ENCODE measurements at places on chromosomes 2 and 18. TPM values are rescaled to one million over a fixed set of nuclear protein-coding genes. Genes with fewer than 3 reads are reported as not detected.

Gene SIX3
- not detected for total RNA-seq

- no peak overlapping the region for H3K27ac ChIP-seq
- H3K27me3 ChIP-seq, result no peaks in the 10 kb centered on the region
- no peak overlapping the region for H3K4me3 ChIP-seq
- no peak for DNase-seq
Observed at GRCh38 chr2:60984720-60985119, 32.8 kb upstream of the PEX13 start.

Gene NEU4
- total RNA-seq, result not detected

DNA sequence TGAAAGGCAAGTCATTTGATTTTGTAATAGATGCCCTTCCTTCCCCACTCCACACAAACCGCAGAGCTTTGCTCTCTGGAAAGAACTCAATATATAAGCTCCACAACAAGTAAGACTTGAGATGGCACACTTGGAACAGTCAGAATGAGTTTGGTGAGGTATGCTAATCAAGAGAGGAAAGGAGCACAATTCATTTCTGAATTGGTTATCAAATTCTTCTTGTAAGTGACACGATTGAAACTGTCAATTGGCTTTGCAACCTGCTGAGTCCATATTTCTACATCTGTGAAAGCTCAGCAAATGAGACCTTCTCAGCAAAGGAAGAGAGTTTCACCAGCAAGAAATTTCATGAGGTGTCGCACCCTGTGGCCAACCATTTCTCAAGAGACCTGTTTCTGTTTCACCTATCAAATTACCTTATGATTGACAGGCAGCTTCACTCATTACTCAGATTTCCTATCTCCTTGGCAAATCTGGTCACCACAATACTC, 19.1 kb downstream of the CTLA4 start:
- H3K27ac ChIP-seq, result no peak overlapping the region
- no peak overlapping the region for H3K4me3 ChIP-seq
- H3K4me1 ChIP-seq, result no peaks in the 10 kb centered on the region
- no peaks in the 10 kb centered on the region for H3K36me3 ChIP-seq

DNA sequence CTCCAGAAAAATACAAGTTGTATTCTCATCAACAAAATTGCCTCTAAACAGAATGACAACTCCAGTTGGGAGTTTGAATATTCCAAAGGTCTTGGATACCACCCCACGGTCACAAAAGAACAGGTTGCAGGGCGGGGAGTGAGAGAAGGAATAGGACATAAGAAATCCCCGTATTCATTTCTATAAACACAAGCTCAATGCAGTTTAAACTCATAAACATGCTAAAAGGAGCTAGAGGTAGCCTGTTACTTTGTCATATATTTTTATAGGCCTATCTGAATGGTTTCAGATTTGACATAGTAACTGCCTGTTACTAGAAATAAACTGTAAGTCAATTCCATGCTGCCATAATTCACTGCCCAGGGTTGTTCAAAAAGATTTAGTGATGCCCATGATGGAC, 567.5 kb downstream of the BCL11A start:
- no peak for DNase-seq
- H3K36me3 ChIP-seq, result no peaks in the 10 kb centered on the region
- H3K4me3 ChIP-seq, result no peak overlapping the region
- no peak overlapping the region for H3K27ac ChIP-seq
- H3K27me3 ChIP-seq, result no peaks in the 10 kb centered on the region
- H3K4me1 ChIP-seq, result no peaks in the 10 kb centered on the region

Gene HOXD12
- total RNA-seq, result not detected

Gene SCYGR4
- not detected for total RNA-seq

DNA sequence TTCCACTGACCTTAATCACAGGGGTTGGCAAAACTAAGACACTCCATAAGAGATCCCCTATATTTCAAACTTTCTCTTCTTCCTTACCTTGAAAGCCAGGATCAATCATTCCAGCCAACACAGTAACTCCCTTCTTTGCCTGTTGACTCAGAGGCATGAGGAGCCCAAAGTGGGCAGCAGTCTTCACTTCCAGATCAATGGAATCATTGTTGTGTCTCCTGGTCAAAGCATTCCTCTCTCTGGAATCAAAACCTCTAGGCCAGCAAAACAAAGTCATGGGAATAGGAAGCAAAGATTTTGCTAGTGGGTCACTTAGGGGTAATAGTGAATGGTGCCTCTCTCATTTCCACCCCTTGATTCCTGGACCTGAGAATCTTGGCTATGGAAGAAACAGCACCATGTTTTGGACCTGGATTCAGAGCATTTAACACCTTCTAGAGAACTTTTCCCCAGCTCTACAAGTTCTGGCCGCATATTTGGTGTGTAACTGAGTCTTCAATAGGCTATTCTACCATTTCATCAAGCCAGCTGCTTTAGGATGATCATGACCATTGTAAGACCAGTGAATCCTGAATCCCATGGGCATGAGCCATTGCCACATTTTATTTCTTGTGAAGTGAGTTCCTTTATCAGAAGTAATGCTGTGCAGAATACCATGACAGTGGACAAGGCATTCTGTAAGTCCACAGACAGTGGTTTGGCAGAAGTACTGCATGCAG, 65.7 kb upstream of the SERPINE2 start:
- no peak for DNase-seq
- H3K4me1 ChIP-seq, result no peaks in the 10 kb centered on the region
- H3K27ac ChIP-seq, result no peak overlapping the region
- no peak overlapping the region for H3K4me3 ChIP-seq

Gene GAL3ST2
- not detected for total RNA-seq

Gene PAX3
- total RNA-seq, result not detected

Gene ST6GAL2
- 9.0 TPM for total RNA-seq

DNA sequence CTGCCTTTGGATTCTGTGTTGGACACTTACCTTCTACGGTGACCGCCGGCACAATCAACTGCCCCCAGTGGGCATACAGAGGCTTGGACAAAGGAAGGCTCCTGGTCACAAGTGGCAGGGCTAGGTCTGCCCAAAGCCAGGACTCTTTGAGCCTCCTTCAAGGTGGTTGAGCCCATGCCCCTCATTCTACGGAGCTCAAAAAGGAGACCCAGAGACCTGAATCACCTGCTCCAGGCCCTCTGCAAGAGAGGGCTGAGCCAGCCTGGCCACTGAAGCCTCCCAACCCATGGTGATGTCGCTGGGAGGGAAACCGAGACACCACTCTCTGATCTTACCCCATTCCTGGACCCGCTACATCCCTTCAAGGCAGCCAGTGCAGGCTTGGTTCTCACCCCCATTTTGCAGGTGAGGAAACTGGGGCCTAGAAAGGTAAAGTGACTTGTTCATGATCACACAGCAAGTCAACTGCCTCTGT, 87.9 kb downstream of the INHBB start:
- no peak overlapping the region for H3K4me3 ChIP-seq
- no peak for DNase-seq
- no peaks in the 10 kb centered on the region for H3K4me1 ChIP-seq
- no peaks in the 10 kb centered on the region for H3K36me3 ChIP-seq
- peaks cover 39% of the 10 kb centered on the region for H3K27me3 ChIP-seq

- no peak overlapping the region for H3K4me3 ChIP-seq
- no peaks in the 10 kb centered on the region for H3K27me3 ChIP-seq
- DNase-seq, result no peak
- H3K36me3 ChIP-seq, result no peaks in the 10 kb centered on the region
- no peak overlapping the region for H3K27ac ChIP-seq
Observed at GRCh38 chr2:62185475-62186155, 10.3 kb upstream of the B3GNT2 start.

Gene CETN1
- not detected for total RNA-seq

GRCh38 chr18:11074889-11075288, 74.5 kb downstream of the PIEZO2 start:
- H3K4me3 ChIP-seq, result no peak overlapping the region
- no peaks in the 10 kb centered on the region for H3K27me3 ChIP-seq
- DNase-seq, result no peak
- no peaks in the 10 kb centered on the region for H3K36me3 ChIP-seq
- H3K4me1 ChIP-seq, result no peaks in the 10 kb centered on the region
- no peak overlapping the region for H3K27ac ChIP-seq

Gene TM4SF20
- total RNA-seq, result 2.8 TPM

Gene CFAP221
- 3.1 TPM for total RNA-seq

DNA sequence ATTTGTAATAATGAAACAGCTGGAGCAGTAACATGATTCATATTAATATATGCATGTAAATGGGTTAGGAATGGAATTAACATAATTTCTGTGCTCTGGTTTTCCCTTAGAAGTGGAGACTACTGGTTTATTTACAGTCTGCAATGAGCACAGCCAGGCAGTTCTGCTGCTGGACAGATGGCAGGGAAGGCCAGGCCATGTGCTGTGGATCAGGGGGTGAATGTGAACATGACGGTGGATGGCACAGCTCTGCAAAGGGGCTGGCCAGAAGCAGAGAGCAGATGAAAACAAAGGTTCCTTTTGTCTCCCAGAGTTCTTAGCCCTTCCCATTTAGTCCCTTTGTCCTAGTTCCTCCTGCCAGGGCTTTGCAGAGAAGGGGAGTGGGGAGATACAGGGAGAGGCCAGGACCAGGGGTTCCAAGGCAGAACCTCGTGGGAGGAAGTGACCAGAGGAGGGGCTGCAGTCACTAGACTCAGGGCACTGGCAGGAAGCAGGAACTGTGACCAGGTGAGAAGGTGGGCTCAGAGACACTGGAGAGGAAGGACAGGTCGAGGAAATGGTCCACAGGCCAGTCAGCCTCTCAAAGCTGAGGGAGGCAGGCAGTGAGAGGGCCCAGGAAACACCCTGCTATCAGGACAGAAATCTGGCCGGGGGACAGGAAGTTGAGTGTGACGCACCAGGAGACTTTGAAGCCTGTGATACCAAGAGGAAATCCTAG, 112.9 kb upstream of the ATP8B1 start:
- peaks cover 10% of the 10 kb centered on the region for H3K4me1 ChIP-seq
- H3K4me3 ChIP-seq, result no peak overlapping the region
- H3K36me3 ChIP-seq, result no peaks in the 10 kb centered on the region
- no peak overlapping the region for H3K27ac ChIP-seq
- DNase-seq, result no peak

DNA sequence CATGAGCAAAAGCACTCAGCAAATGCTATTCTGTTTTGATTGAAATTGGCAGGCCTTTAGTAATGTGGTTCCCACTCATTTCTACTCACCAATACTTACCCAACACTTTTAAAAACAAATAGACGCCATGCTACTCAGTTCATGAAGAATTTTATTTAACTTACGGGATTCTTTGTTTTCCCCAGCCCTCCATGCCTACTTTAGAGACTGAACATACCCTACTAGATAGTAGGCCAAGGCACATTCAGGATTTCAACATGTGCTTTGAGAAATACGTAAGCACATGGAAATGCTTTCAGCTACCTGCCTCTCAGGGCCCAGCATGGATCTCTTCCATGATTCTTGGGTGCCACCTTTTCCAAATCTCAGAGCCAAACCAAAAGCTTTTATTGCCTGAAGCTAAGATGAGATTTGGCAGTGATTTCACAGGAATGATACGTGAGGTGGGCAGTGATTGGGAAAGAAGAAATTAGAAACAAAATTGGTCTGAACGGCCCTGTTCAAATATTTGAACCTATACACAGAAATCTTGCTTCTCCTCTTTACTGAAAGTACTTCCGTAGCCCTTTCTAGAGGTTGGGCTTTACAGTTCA, 31.4 kb downstream of the NAPG start:
- no peak for DNase-seq
- no peaks in the 10 kb centered on the region for H3K27me3 ChIP-seq
- no peak overlapping the region for H3K4me3 ChIP-seq
- no peak overlapping the region for H3K27ac ChIP-seq

- H3K36me3 ChIP-seq, result no peaks in the 10 kb centered on the region
- no peak overlapping the region for H3K27ac ChIP-seq
- H3K4me3 ChIP-seq, result no peak overlapping the region
Observed at GRCh38 chr2:190707726-190708125, 58.8 kb downstream of the NAB1 start.

- no peak overlapping the region for H3K27ac ChIP-seq
- H3K36me3 ChIP-seq, result no peaks in the 10 kb centered on the region
- no peaks in the 10 kb centered on the region for H3K4me1 ChIP-seq
- DNase-seq, result no peak
- no peaks in the 10 kb centered on the region for H3K27me3 ChIP-seq
Observed at GRCh38 chr2:38718601-38719000, 32.6 kb downstream of the SRSF7 start.

- no peaks in the 10 kb centered on the region for H3K4me1 ChIP-seq
- DNase-seq, result no peak
- H3K36me3 ChIP-seq, result peaks cover 96% of the 10 kb centered on the region
- no peaks in the 10 kb centered on the region for H3K27me3 ChIP-seq
Observed at GRCh38 chr2:117968722-117969121, 45.1 kb downstream of the CCDC93 start.

- no peak overlapping the region for H3K27ac ChIP-seq
- no peaks in the 10 kb centered on the region for H3K36me3 ChIP-seq
- no peak overlapping the region for H3K4me3 ChIP-seq
- no peaks in the 10 kb centered on the region for H3K27me3 ChIP-seq
- no peaks in the 10 kb centered on the region for H3K4me1 ChIP-seq
Observed at GRCh38 chr18:11309172-11309571, 159.8 kb upstream of the PIEZO2 start.

Gene HOXD1
- total RNA-seq, result 0.18 TPM

GRCh38 chr2:222751238-222751637, 79.8 kb downstream of the MOGAT1 start:
- H3K4me3 ChIP-seq, result no peak overlapping the region
- DNase-seq, result no peak
- no peaks in the 10 kb centered on the region for H3K27me3 ChIP-seq
- H3K27ac ChIP-seq, result no peak overlapping the region
- no peaks in the 10 kb centered on the region for H3K36me3 ChIP-seq

GRCh38 chr2:134500211-134500935, 218.4 kb downstream of the TMEM163 start:
- no peak overlapping the region for H3K4me3 ChIP-seq
- no peaks in the 10 kb centered on the region for H3K4me1 ChIP-seq
- H3K36me3 ChIP-seq, result no peaks in the 10 kb centered on the region
- DNase-seq, result no peak
- no peak overlapping the region for H3K27ac ChIP-seq

Gene BMP10
- total RNA-seq, result not detected

DNA sequence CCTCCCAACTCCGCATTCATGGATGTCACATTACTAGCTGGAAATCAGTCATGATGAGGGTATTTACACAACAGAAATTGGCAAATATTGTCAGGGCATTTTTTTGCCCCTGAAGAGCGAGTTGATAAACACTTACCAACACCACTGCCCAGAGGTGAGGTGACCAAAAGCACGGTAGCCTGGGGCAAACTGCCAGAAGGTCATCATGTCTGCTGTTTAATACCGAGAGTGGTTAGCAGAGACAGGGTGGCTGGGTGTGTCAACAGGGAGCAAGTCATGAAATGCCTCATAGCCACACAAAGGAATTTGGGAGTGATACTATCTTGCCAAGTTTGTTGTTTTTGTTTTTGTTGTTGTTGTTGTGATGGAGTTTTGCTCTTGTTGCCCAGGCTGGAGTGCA, 37.0 kb upstream of the EPC2 start:
- DNase-seq, result no peak
- H3K36me3 ChIP-seq, result no peaks in the 10 kb centered on the region
- H3K27me3 ChIP-seq, result no peaks in the 10 kb centered on the region
- H3K27ac ChIP-seq, result no peak overlapping the region

DNA sequence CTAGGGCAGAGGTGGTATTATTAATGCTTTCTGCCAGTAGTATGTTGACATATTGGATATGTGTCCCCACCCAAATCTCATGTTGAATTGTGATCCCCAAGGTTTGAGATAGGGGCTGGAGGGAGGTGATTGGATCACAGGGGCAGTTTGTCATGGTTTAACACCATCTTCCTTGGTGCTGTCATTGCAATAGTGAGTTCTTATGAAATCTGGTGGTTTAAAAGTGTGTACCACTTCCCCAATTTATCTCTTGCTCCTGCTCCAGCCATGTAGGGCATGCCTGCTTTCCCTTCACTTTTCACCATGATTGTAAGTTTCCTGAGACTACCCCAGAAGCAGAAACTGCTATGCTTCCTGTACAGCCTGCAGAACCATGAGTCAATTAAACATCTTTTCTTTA, 47.1 kb upstream of the THSD7B start:
- no peak for DNase-seq
- no peaks in the 10 kb centered on the region for H3K36me3 ChIP-seq
- H3K4me1 ChIP-seq, result no peaks in the 10 kb centered on the region
- H3K27me3 ChIP-seq, result no peaks in the 10 kb centered on the region
- H3K4me3 ChIP-seq, result no peak overlapping the region
- no peak overlapping the region for H3K27ac ChIP-seq
